ENCODE measurements at places on chromosomes 16 and 17.

DNA sequence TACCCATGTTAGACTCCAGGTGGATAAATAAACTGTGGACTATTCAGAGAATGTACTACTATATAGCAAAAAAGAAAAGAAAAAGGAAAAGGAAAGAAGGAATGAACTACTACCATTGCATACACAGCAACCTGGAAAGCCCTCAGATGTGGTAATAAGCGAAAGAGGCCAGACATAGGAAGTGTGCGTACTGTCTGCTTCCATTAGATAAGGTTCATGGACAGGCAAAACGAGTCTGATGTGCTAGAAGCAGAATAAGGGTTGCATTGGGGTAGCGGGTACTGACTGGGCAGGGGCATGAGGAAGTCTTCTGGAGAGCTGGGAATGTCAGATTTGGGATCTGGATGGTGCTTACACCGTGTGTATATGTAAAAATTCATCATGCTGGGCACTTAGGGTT, 21.8 kb downstream of the CLEC16A start:
- DNase-seq, result no peak

GRCh38 chr16:88976366-88977017, 515 bp downstream of the CBFA2T3 start:
- no peak for DNase-seq

DNA sequence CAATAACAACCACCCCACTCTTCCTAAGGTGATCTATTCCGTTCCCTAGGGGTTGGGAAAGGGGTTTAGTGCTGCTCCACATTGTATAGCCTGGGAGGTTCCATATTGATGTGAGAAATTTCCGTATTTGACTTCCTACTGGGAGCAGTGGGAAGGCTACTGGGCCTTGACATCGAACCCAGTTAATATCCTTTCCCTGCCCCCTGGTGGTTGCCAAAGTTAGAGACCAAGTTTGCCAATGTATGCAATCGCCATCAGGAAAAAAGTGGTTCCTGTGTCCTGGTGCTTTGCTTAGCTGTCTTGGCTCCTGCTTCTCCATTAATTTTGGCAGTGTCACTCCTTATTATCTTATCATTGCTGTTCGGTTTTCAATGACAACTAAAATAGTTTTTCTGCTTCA, 914.9 kb downstream of the KCNJ2 start:
- DNase-seq, result no peak

DNA sequence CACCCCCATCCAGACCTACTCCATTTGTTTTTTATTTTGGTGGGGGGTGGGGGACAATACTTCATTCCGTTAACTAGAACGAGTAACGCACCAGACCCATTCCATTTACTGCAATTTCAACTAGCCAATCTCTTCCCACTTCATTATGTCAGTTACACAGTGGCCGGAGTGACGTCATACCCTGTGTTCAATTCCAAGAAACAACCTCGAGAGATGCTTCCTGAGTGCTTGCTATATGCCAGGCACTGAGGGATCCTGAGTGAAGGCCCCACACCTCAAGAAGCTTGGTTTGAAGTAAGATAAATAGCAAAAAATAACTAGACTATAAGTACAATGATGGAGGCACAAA, 9.1 kb upstream of the SIAH1 start:
- DNase-seq, result no peak

DNA sequence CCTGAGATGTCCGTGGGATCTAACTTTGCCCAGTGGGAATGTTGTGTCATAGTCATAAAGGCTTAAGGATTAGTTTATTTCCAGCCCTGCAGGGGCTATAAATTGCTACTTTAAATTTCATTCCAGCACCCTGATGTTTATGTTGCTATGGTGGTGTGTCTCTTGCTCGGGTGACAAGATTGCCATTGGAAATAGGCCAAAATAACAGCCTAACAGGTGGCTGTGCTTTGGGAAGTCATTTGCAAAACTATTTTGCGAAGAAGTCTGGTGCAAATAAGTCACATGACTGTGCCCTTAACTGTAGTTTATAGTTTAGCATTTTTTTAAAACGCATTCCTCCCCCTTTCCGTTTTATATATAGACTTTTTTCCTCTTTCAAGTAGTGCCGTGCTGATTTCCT, 23.1 kb downstream of the PITPNC1 start:
- DNase-seq, result no peak

GRCh38 chr16:66660422-66661209, 35.9 kb downstream of the CMTM4 start:
- DNase-seq, result no peak

GRCh38 chr17:57953705-57954396, 1.4 kb downstream of the CUEDC1 start:
- no peak for DNase-seq

GRCh38 chr16:53745753-53746266, 41.9 kb downstream of the FTO start:
- DNase-seq, result no peak

DNA sequence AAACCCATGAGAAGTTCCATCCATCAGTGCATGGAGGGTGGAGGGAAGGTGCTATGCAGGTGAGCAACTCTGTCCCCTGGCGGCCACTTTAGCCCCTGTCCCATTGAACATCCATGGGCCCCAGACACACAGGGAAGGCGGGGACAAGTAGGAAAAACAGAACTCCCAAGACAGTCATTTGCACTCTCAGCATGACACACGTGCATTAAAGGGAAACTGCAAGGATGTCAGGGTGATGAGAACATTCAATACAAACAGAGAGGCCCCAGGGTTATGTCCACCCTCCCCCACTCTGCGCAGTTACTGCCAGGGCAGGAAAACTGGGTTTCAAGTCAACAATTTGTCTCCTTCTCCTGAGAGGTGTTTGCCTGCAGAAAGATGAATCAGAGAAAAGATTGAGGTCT, 44.0 kb upstream of the AKTIP start:
- DNase-seq, result no peak

- DNase-seq, result no peak
These were observed 855 bp downstream of the HSF4 start for GRCh38 chr16:67165121-67166078.

DNA sequence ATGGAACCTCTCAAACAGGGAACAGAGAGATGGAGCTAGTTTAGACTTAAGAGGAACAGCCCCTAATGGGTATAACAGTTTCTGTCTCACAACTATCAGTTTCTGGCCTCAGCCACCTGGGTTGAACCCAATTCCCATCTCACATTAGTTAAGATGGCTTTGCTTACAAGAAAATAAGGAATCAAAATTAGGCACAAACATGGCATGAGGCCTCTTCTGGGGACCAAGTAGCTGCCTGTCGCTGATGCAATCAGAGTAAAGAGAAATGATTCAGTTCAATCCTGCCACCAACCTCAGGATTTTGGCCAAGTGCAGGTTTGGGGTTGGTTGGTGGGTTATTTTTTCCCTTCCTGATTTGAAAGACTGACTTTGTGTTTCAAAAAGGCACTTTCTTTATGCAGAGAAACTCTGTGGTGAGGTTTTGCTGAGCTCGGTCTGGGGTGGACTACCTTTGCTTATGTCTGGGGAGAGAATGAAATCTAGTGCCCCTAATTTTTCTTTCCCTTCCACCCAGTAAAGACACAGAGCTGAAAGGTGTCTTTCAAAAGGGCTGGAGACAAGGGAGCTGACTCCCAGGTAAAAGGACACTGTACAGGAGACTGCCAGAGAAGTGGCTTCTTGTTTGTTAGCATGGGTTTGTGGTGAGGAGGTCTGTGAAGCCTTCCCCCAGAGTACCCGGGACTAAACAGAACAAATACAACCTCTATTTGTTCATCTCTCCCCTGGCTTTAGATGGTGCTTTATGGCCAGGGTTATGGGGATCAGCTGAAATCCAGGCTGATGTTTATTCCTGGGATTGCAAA, 44.8 kb upstream of the NFAT5 start:
- no peak for DNase-seq

All from AG04449 (cell line).